ENCODE measurements at places on chromosomes 6 and 20.

- no peak for DNase-seq
Observed at GRCh38 chr6:134937426-134937825, 12.5 kb downstream of the ALDH8A1 start.

DNA sequence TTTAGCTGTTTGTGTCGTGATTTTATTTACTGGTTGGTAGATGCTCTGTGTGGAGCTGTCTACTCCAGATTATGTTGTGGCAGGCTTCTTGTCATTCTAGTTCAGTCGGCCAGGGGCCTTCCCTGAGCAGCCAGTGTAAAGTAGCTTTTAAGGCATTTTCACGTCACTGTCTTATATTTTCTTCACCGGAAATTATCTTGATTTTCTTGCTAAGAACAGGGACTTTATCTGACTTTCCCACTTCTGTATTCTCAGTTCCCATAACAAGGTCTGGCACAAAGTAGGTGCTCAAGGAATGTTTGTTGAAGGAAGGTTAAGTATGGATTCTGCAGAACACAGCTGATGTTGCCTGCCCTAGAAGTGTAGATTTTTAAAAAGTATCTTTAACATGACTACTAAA lies 868 bp downstream of the LTV1 start:
- peak; percentile 8 for DNase-seq

GRCh38 chr6:127222418-127222817 lies 44.2 kb upstream of the RNF146 start:
- no peak for DNase-seq

GRCh38 chr6:45302832-45303231 lies 25.3 kb upstream of the RUNX2 start:
- no peak for DNase-seq

DNA sequence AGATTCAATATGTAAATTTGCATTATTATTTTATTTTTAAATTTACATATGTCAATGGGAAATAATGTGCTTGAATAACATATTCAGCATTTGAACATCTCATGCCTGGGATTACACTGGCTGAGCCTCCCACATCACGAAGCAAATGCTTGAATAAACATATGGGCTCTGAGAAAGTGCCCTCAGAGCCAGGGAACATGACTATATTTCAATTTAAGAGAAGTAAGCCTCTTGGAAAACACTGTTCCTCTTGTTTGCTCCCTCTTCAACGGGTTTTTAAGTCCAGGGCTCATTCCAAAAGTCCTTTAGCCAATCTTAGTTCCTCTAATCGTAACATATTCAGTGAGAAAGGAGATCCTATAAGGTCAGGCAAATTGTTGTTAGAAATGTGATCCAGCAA lies 122.0 kb downstream of the GMPR start:
- no peak for DNase-seq

DNA sequence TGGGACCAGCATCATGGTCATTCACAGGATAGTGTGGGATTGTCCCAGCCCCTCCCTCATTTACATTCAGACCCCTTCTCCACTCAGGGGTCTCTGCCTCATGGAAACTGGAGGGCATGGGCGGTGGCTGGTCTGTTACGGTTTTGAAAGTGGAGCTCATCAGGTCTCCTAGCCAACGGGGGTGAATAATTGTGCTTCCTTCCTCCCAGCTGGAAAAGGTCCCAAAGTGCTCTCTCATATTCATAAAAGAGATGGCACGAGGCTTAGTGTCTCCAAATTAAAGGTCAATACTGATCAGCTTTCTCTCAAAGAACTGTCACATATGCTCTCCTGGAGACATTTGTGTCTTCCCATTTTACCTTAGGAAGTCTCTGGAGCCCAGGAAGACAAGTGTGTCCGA lies 19.9 kb downstream of the JARID2 start:
- no peak for DNase-seq

DNA sequence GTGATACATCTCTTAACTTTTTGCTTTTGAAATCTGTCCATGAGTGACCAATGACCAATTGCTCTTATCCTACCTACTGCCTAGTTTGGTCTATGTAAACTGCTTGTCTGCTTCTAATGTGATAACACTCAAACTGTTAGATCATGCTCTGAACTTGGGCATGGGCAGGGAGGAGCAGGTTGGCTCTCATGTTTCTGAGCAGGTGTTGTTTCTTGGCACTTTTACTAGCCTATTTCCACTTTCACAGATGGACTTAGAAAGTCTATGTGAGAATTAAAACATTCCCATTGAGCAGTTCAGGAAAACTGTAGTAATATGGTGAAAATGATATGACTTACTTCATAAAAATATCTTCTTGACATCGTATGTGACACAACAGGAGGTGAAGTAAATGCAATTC lies 538.4 kb downstream of the HACE1 start:
- DNase-seq = no peak

DNA sequence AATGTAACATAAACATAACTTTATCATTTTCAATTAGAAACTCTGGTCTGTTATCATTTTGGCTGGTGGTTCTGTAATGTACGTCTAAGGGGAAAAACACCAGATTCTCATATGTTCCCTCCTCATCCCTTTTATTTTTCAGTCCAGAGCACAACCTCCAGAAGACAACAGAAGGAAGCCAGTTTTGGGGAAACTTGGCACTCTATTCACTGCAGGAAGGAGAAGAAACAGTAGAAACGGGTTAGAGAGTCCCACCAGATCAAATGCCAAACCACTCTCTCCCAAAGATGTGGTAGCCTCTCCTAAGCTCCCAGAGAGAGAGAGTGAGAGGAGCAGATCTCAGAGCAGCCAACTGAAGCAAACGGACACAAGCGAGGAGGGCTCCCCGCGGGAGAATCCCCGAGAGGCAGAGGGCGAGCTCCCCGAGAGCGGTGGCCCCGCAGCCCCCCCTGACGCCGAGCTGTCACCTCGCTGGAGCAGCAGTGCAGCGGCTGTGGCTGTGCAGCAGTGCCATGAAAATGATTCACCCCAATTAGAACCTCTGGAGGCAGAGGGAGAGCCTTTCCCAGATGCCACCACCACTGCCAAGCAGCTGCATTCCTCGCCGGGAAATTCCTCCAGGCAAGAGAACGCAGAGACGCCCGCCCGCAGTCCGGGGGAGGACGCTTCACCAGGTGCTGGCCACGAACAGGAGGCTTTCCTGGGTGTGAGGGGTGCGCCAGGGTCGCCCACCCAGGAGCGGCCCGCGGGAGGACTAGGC lies 117.8 kb downstream of the RTN4IP1 start:
- DNase-seq = peak; percentile 61

- DNase-seq = peak; percentile 59
Observed at GRCh38 chr6:96939007-96939805, 14.7 kb downstream of the KLHL32 start.

GRCh38 chr20:46253391-46253790 lies 54.9 kb downstream of the CDH22 start:
- DNase-seq = no peak

GRCh38 chr6:154402081-154402780 lies 45.6 kb upstream of the IPCEF1 start:
- no peak for DNase-seq

- DNase-seq = peak; percentile 81
Observed at GRCh38 chr20:3753098-3753497, 14.5 kb downstream of the ADISSP start.

- no peak for DNase-seq
Observed at GRCh38 chr20:32511358-32512046, 73.6 kb downstream of the NOL4L start.

GRCh38 chr20:25021336-25021735 lies 28.8 kb upstream of the APMAP start:
- DNase-seq = no peak

GRCh38 chr6:166007349-166008263 lies 160.0 kb downstream of the TBXT start:
- DNase-seq = no peak

DNA sequence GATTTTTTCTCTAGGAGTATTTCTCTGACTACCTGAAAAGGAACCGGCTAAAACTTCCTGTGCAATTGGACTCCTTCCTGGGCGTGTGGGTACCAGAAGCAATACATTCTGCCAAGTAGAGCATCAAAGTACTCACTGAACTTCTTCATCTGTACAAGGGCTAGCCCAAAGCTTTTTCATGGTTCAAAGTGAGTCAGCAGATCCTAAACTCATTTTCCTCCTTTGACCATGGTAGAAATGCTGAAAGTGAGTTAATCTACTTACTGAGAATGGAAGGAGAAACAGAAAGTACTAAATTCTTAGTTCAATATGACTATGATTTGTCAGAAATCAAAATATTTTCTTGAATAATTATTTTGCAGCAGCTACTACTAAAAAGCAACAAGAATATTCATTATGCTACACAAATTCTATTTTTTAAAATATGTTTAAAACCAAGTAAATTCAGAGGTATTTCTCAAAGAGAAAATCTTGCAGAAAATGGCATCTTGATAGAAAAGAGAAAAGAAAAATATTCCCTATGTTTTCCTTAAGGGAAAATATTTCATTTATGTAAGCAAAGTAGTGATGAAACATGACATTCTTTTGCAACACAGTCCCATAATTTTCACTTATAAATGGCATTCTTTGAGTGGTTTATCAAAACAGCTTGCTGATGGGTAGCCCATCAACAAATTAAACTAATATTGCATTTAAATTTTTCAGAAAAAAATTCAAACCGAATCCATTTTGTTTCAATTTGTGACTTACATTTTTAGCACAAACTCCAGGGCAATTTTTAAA lies 3.7 kb upstream of the BEND6 start:
- no peak for DNase-seq
